Adrenal gland (tissue), 19 donors: ENCODE measurements at places on chromosomes 1 and 21. TPM values are rescaled to one million over a fixed set of nuclear protein-coding genes. Genes with fewer than 3 reads are reported as not detected.

DNA sequence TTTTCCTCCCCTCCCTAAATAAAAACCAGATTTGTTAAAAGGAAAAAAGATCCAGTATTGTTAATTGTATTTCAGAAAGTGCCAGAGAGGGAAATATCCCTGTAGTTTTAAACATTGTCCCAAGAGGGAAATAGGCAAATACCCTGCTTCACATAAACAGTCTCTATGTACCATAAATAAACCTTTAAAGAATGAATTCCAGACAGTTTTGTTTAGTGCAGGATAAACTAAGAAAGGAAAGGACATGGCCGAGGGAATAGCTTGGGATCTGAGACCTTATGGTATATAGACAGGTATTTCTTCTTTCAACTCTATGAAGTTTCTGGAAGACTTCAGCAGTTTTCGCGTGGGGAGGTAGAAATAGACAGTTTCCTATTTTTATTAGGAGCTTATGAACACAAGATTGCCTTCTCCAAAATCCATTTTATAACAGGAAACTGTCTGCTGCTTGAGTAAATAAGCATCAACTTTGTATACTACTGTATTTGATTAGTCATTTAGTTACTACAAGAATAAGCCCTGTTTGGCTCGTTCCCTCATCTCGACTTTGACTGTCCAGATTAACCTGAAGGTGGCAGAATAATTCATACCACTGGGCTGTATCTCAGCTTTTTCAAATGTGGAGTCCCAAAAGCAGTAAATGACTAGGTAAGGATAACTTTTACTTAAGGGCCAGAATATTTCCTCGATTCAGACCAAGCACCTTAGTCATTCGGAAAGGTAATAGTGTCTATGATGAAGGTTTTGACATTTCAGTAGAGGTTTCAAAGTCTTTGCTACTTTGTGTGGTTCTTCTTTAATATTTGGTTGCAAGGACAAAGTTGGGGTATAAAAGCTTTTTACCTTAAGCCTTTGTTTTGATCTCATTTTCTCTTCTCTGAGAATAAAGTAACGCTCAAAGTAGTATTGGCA, 177.5 kb downstream of the VPS13D start:
- no peak overlapping the region for H3K27ac ChIP-seq
- H3K4me1 ChIP-seq = peaks cover 8% of the 10 kb centered on the region
- peaks cover 16% of the 10 kb centered on the region for H3K36me3 ChIP-seq
- no peak overlapping the region for H3K4me3 ChIP-seq
- no peak for DNase-seq

DNA sequence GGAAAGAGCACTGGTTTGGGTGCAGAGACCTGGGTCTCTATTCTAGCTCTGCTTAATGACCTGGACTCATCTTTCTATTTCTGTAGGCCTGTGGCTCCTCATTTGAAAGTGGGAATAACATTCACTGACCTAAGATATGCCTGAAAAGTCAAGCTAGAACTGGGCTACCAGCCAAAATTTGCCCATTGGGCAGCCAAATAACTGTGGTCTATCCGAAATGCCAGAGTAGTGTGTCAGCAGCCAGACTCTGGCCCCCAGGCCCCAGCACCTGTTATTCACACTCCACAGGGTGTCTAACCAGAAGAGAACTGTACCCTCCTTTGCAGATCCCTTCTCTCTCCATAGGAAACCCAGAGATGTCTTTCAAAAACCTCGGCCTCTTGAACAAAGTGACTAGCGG, 12.6 kb downstream of the DAB1 start:
- no peak overlapping the region for H3K4me3 ChIP-seq
- no peaks in the 10 kb centered on the region for H3K36me3 ChIP-seq
- DNase-seq = no peak
- H3K27me3 ChIP-seq = no peaks in the 10 kb centered on the region

DNA sequence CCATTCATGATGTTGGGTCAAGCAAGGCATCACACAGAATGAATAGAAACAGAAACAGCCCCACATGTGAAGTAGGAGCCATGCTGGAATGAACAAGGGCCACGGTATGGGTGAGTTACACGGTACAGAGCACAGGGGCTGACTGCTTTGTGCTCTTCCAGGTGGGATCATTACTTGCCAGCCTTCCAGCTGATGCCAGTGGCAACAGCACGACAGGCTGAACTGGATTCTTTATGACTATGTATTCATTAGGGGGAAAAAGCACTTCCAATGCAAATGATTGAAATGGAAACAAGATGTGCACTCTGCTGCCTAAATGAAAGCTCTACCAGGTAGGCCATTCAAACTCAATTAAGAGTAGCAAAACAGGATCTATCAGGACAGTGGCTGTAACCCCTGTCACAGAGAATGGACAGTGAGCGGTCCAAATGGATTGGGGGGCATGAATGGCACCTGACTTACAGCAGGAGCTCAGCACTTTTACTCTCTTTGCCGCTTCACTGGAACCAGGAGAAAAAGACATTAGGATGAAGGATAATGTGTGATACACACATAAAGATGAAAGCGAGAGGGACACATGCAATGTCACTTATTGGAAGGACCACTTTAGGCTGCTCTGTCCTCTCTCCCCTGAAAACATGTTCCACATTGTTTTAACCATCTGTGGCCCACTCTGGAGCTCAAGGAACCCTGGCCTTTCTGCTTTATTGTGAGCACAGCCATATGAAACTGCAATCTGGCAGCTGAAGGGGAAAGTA, 23.4 kb upstream of the IRF2BP2 start:
- no peaks in the 10 kb centered on the region for H3K4me1 ChIP-seq
- DNase-seq = no peak
- H3K36me3 ChIP-seq = no peaks in the 10 kb centered on the region
- no peak overlapping the region for H3K27ac ChIP-seq
- H3K27me3 ChIP-seq = no peaks in the 10 kb centered on the region
- no peak overlapping the region for H3K4me3 ChIP-seq

- no peaks in the 10 kb centered on the region for H3K36me3 ChIP-seq
- H3K4me1 ChIP-seq = no peaks in the 10 kb centered on the region
- no peak overlapping the region for H3K27ac ChIP-seq
- H3K27me3 ChIP-seq = no peaks in the 10 kb centered on the region
- no peak for DNase-seq
Observed at GRCh38 chr1:222301652-222302051, 246.3 kb downstream of the HHIPL2 start.

DNA sequence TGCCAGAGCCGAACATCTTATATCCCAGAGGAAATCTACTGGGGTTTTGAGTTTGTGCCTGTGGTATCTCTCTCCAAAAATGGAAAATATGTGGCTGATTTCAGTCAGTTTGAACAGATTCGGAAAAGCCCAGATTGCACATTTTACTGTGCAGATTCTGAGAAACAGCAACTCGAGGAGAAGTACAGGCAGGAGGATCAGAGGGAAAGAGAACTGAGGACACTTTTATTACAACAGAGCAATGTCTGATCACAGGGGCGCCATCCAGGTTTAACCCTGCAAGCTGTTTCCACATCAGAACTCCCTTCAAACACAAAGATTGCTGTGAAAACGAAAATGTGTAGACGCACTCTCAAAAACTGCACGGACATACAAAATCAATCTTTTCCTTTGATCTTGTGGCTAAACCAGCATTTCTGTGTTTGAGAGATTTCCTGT, 43.4 kb downstream of the KCNJ15 start:
- H3K36me3 ChIP-seq = no peaks in the 10 kb centered on the region
- no peaks in the 10 kb centered on the region for H3K4me1 ChIP-seq
- DNase-seq = no peak
- no peak overlapping the region for H3K27ac ChIP-seq
- no peak overlapping the region for H3K4me3 ChIP-seq
- H3K27me3 ChIP-seq = no peaks in the 10 kb centered on the region

IFI44L gene
- total RNA-seq = 12.5 TPM

PKLR gene
- total RNA-seq = not detected
